ENCODE measurements at places on chromosomes 4 and X.
A peak's percentile ranks its signal among the peaks of the same experiment; 100 is the strongest.

GRCh38 chrX:7028246-7028645 lies 119.3 kb upstream of the STS start:
- DNase-seq: no peak

DNA sequence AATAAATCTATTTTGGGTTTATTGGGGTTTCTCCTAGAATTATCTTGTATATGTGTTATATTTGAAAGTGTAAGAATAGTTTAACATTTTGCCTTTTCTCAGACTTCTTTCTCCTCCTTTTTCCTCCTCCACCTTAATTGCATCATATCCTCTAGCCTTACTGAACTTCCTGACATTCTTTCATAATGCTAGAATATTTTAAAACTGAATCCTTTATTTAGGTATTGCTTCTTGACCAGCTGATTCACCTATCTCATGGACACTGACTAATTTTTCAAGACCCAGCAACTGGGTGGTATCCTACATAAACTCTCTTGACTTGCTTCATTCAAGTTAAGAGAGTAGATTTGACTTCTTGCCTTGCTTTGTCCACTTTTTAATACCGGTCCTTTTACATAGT lies 1508.9 kb downstream of the STIM2 start:
- no peak for DNase-seq

DNA sequence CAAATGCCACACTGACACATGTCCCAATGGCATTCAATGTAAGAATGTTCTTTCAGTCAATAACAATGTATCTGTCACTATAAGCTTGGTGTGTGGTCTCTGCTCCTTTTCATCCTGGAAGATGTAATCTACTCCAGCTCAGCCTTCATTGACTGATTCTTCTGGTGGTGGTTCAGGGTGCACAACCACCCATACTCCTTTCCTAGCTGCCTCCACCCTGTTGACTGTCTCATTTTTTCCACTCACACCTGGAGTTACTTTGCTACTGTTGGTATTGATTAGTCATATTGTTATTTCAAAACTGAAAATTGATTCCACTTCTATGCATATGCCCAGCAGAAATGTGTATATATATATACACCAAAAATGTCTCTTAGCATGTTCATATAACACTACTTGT lies 140.5 kb downstream of the ASB9 start:
- no peak for DNase-seq

GRCh38 chr4:4306920-4307319 lies 16.9 kb downstream of the ZBTB49 start:
- DNase-seq: no peak

- DNase-seq: no peak
These were observed 115.4 kb downstream of the PTTG2 start for GRCh38 chr4:38075370-38076152.

DNA sequence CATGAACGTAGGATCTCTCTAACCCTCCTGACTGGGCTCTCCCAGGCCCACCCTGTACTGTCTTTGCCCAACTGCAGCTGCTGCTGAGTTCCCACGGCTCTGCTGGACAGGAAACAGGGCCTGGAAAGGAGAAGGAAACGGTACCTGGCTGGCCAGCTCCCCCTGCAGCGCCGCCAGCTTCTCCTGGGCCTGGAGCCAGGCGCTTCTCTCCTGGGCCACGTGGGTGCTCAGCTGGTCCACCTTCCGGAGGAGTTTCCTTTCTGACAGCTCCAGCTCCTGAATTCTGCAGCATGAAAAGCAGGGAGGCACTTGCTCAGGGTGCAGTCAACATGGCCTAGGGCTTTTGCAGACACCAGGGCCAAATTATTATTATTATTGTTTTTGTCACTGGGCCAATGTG lies 6.5 kb downstream of the C4orf50 start:
- DNase-seq: no peak

DNA sequence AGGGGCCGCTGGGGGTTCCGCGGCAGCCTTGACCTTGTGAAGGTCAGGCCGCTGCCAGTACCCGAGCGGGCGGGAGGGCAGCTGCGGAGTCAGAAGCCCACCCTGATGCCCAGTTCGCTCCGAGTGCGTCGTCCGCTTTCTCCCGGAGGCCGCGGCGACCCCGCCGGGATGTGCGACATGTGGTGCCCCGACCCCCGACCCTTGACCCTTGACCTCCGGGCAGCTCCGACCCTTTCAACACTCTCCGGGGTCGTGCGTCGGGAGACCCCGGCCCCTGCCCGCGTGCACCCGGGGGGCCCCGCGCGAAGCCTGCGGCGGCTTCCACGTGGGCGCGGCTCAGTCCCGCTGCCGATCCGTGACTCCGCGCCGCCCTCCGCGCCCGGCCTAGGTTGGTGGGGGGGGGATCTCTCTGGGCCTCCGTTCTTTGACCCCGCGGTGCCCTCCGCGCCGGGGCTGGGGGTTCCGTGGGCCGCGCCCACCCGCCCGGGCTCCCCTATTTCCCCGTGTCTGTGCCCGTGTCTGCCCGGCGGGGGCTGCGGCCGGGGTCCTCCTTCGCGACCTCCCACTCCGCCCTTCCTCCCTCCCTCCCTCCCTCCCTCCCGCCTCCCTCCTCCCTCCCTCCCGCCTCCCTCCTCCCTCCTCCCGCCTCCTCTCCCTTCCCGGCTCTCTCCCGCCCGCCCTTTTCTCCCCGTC lies 609 bp upstream of the SLC25A6 start:
- DNase-seq: no peak

DNA sequence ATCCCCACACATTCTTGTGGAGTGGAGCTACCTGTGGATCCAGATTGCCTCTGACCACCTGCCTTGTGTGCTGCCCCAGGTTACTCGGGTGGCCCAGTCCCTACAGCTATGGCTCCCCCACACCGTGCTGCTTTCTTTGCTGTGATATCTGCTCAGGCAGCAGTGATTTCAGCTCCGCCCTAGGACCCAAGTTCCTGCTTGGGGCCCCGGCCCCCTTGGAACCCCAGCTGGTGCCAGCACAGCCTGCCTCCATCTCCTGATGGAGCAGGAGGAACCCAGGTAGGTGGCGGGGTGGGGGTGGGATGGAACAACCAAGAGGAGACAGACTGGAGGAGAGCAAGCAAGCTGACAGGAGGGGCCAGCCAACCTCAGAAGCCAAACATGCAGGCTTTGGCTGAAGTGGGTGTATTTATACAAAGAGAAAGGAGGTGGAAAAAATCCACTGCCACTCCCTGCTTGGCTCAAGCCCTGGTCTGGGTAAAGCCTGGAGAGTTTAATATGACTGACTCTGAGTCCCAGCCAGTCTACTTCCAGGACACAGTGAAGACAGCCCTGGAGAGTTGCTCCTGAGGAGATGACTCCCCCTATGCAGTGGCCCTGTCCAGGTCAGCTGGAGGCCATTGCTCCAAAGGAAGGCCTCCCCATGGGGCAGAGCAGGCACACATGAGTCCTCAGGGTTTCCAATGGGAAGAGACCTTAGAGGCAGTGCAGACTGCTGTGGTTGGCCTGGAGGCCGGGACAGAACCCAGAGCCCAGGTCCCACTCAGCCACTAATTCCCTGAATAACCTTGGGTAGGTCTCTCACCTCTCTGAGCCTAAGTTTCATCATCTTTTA lies 197.1 kb upstream of the MAMLD1 start:
- no peak for DNase-seq

GRCh38 chr4:76430519-76431388 lies 4.3 kb upstream of the SHROOM3 start:
- DNase-seq: no peak

GRCh38 chr4:151717909-151718628 lies 42.7 kb downstream of the GATB start:
- no peak for DNase-seq

GRCh38 chr4:183399616-183400015 lies 44.8 kb upstream of the CDKN2AIP start:
- DNase-seq: no peak

DNA sequence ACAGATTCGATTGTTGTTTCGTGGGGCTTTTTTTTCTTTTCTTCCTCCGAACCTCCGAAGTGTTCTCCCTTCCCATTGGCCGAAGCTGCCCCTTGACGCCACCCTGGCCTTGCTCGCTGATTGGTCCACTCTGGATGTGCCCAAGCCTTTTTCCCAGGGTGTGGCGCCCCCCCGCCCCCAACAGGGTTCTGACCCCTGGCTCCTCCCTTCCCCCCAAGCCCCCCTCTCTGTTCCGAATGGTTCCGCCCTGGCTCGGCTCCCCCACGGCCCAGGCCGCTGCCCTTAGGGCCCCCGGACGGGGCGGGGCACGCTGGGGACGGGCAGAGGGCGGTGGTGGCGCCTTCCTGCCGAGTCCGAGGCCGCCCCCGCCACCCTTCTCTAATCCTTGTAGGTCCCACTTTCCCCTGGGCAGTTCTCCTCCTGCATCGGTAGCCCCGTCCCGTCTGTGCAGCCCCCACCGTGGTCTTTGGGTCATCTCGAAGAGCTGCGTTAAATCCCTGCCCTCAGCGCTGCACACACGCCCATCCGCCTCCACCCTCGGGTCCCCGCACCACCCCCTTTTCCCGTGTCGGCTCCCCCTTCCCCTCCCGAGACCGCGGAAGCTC lies 25.5 kb downstream of the UTP14A start:
- DNase-seq: peak; percentile 56

DNA sequence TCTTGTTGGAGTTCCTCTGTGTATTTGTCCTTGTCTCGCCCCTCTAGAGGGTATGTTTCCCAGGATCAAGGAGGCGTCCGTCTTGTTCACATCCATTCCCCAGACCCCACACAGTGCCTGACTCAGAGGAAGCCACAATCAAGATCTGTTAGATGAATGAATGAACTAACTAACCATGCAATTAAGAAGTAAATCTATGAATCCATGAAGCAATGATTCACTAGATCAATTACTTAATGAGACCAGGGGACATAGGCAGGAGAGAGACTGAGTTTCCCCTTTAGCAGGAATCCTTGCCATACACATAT lies 11.9 kb downstream of the BLOC1S4 start:
- no peak for DNase-seq

DNA sequence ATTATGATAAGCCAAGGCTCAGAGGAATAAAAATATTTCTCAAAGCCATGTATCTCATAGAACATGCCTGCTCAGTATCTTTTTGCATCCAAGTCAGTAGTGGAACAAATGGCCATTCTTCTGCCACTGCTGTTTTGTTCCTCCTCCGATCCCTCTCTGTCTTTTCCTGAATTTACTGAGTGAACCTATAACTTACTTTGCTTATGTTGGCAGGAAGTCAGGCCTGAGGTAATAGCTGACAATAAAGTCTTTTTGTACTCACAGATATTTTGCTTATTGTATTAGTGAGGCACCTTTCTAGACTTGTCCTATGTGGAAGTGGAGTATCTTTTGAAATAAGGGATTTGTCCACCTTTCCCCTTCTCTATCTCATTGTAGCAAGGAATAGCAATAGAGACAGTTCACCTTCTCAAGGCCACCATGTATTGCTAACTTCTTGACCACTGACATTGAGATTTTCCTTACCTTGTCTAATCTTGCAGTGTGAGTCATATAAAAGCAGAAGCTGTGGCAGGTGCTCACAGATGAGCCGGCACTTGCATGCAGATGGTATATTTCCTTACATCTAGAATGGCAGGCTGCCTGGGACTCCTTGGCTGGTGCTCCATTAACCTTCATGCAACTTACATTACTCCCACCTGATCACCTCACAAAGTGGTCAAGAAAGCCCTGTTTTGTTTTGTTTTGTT lies 68.2 kb downstream of the AGTR2 start:
- DNase-seq: no peak

DNA sequence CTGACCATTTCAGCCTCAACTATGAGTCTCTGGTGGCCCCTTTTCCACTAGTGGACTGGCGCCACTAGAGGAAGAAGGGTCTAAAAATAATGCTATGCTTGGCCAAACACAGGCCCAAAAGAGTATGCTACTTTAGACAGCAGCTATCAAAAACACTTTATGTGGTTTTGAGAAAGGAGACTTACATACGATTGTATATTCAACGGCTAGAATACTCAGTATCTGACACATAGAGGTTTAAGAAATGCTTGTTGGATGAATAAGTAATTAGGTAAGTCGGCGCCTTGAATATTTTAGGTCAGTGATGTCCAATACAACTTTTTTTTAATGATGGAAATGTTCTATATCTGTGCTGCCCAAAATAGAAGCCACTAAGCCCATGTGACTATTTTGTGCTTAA lies 25.7 kb upstream of the TMPRSS11A start:
- DNase-seq: no peak

GRCh38 chr4:97038146-97038516 lies 1105.1 kb downstream of the STPG2 start:
- no peak for DNase-seq

GRCh38 chr4:20901851-20902250 lies 201.6 kb downstream of the PACRGL start:
- no peak for DNase-seq

Measured in activated gamma-delta T cell treated with Interleukin-2 at 50 U/mL for 16 hours (primary cell).